ENCODE measurements at places on chromosomes 12 and 14.

GRCh38 chr12:92593734-92594402 is 108.9 kb upstream of the PLEKHG7 start:
- peak; percentile 96 for DNase-seq

GRCh38 chr14:24177891-24178290 is 6.0 kb downstream of the REC8 start:
- no peak for DNase-seq

GRCh38 chr12:3809357-3810015 is 56.6 kb upstream of the CRACR2A start:
- no peak for DNase-seq

- no peak for DNase-seq
These were observed 291.7 kb downstream of the RMST start for GRCh38 chr12:97754306-97754705.

DNA sequence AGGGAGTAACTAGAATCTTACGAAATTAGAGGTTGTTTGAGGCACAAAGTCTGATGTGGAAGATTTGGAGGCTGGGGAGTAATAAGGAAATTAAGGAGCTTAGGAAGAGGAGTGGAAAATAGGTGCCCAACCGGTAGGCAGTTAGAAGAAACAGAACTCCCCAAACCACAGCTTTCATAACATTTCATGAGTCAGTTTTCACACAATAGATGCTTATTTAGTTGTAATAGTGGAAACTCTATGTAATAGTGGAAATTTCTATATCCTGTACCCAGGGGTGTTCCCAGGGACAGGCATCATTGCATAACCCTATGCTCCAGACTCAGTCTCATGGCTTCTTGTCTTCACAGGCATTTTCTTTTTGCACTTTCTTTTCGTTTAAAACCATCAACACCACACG is 8.3 kb downstream of the C3AR1 start:
- DNase-seq = no peak

GRCh38 chr12:46657453-46658411 is 168.1 kb downstream of the SLC38A4 start:
- DNase-seq = no peak

GRCh38 chr14:61321385-61322010 is at the start of gene PRKCH:
TSS of gene PRKCH (plus strand) at chr14:61321579. CDS start at chr14:61322102, 523 bp downstream.
- DNase-seq = peak; percentile 84

GRCh38 chr12:119179335-119180021 is 747 bp downstream of the HSPB8 start:
- no peak for DNase-seq

GRCh38 chr12:104083769-104084475 is 19.6 kb downstream of the HCFC2 start:
- DNase-seq = no peak

DNA sequence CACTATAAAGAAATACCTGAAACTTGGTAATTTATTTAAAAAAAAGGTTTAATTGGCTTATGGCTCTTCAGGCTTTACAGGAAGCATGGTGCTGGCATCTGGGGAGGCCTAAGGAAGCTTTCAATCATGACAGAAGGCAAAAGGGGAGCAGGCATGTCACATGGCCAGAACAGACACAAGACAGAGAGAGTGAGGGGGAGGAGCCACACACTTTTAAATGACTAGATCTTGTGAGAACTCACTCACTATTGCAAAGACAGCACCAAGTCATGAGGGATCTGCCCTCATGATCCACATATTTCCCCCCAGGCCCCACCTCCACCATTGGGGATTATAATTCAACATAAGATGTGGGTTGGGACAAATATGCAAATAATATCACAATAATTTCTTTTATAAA is 355.6 kb downstream of the DAD1 start:
- DNase-seq = no peak

GRCh38 chr12:102680304-102680703 is 199.9 kb upstream of the IGF1 start:
- DNase-seq = no peak

DNA sequence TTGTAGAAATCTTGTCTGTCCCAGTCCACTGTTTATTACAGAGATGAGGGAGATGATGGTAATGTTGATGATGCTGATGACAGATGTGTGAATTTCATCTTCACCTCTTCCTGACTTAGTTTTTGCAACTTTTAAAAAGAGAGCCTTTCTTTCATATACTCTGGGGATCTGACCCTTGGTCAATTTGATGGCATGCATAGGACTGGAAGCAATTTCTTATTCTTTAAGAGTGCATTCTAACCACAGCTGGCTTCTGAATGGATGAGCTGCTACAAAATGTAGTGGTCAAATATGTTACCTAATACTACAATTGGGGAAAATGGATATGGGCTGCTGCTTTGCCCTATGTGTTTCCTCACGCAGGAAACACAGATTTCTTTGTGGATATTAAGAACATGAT is 80.8 kb downstream of the MYRFL start:
- DNase-seq = no peak

DNA sequence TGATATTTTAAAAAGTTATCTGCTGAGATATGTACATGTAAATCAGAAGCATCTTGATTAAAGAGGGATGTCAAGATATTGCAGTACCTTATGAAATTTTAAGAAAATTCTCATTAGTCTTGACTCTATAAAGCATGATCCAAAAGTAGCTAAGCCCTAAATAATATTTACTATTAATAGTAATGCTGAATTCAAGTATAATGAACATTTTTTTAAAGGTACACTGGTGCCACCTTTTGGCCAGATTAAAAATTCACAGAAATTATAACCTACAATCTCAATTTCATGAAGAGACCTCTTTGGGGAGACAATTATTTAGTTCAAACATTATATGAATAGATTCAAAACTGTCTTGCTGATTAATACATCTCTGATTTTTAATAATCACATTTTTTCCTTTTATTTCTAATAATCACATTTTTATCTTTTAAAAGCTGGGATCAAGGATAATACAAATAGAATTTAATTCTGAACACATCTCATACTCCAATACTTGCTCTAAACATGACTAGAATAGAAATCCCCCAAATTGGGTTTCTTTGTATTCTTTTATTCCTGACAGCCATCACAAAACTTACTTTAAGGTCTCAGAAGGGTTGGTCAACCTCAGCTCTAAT is 13.4 kb downstream of the AKAP5 start:
- DNase-seq = peak; percentile 33

- DNase-seq = no peak
These were observed 74.2 kb downstream of the RBM19 start for GRCh38 chr12:113891739-113892520.

- DNase-seq = no peak
These were observed 362.9 kb downstream of the EMP1 start for GRCh38 chr12:13559318-13559978.

- DNase-seq = no peak
These were observed 332.9 kb downstream of the TMEM132D start for GRCh38 chr12:129570796-129571400.

DNA sequence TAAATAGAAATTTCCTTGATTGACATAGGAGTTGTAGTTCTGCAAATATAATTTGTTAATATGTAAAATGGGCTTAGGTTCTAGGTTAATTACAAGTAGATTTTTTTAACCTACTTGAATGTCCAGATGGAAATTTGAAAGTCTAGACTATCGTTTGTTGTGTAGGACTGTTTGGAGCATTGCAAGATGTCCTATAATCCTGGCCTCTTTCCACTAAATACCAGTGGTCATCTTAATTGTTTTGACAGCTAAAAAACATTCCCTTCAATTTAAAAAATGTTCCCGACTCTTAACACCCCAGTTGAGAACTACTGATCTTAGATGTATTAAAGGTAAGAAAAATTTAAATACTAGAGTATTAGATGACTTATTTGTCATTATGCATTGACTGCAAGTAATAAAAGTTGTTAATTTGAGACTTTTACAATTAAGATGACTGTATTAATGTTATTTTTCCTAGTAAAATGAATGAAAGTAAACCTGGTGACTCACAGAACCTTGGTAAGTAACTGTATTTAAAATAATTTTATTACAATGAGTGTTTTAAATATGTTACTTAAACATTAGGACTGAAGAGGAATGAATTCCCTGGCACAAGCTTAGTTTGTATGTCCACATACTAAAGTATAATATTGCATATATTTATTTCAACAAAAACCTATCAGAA is 21.8 kb downstream of the G2E3 start:
- no peak for DNase-seq

GRCh38 chr12:114851981-114852380 is 168.0 kb upstream of the TBX3 start:
- DNase-seq = no peak

Data from central memory CD4-positive, alpha-beta T cell (primary cell).